Naive B cell (primary cell): ENCODE measurements at places on chromosomes 11 and 22. TPM values are rescaled to one million over a fixed set of nuclear protein-coding genes. Genes with fewer than 3 reads are reported as not detected.
A peak's percentile ranks its signal among the peaks of the same experiment; 100 is the strongest.

DNA sequence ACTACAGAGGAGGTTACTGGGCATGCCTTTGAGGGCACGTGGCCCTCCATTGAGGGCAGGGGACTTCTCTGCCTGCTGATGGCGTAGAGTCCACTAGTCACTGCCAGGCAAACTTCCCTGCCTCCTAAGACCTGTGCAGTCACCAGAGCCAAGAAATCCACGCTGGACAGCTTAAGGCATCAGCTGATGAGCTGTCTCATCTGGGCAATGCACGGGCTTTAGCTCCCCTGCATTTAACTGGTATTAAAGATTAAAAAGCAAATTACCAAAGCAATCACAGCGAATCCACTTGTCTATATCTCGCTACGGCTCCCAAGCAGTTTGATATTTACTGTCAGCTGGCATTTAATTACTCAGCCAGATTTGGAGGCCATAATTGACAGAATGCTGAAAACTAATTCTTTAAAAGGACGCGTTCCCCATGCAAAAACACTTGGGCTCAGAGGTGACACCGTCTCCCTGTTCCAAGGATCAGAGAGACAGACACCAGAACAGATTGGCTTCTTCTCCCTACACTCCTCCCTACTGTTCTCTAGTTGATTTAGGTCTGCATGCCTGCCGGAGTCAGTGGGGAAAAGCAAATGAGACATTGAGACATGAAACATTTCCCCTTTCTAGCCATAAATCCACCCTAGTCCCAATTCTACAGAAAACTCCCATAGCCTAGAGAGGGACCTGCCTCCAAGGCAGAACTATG, 68.5 kb downstream of the SPATA19 start:
- no peak overlapping the region for H3K4me3 ChIP-seq
- peaks cover 4% of the 10 kb centered on the region for H3K27me3 ChIP-seq
- H3K4me1 ChIP-seq: no peaks in the 10 kb centered on the region
- no peak overlapping the region for H3K27ac ChIP-seq
- no peak for DNase-seq
- H3K36me3 ChIP-seq: no peaks in the 10 kb centered on the region

- peaks cover 4% of the 10 kb centered on the region for H3K4me1 ChIP-seq
- peaks cover 2% of the 10 kb centered on the region for H3K36me3 ChIP-seq
- H3K27me3 ChIP-seq: peaks cover 42% of the 10 kb centered on the region
- DNase-seq: no peak
- H3K4me3 ChIP-seq: no peak overlapping the region
- H3K27ac ChIP-seq: no peak overlapping the region
These were observed 108.4 kb downstream of the CACNA1I start for GRCh38 chr22:39678862-39679490.

DNA sequence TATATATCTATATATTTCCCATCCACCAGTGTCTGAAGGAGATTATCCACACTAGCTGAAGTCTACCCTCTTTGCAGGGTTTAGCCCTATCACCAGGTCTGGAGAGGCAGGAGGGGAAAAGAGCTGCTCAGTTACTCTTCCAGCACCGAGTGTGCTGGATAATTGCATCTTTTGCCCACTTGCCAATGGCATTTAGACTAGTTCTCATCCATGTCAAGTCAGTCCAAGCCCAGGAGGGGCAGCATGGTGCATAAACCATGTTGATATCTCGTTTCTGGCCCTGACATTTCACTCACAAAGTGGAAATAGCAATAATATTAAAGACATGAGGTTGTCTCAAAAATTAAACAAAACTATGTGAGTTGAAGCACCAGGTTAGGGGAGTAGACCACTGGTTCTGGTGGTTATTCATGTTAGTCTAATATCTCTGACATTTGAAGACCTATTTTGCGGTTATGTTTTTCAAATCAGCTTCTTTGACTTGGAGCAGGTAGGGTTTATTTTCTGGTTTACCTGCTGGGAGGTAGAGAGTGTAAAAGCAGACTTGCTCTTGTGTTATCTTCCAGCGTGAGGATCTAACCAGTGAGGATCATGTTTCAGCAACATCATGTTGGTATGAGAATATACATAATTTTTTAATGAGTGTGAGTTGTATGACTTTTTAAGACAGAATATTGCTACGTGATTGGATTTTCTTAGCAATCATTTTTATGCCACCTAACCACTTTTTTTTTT, 273.2 kb upstream of the KIRREL3 start:
- no peaks in the 10 kb centered on the region for H3K36me3 ChIP-seq
- DNase-seq: no peak
- no peaks in the 10 kb centered on the region for H3K4me1 ChIP-seq
- no peak overlapping the region for H3K4me3 ChIP-seq

- no peaks in the 10 kb centered on the region for H3K36me3 ChIP-seq
- no peak overlapping the region for H3K4me3 ChIP-seq
- no peaks in the 10 kb centered on the region for H3K27me3 ChIP-seq
- H3K27ac ChIP-seq: no peak overlapping the region
- no peak for DNase-seq
These were observed 224.3 kb upstream of the C11orf87 start for GRCh38 chr11:109197656-109198055.

- peak overlapping the region; percentile 53 for H3K27ac ChIP-seq
- H3K27me3 ChIP-seq: peaks cover 19% of the 10 kb centered on the region
- H3K36me3 ChIP-seq: no peaks in the 10 kb centered on the region
- H3K4me1 ChIP-seq: no peaks in the 10 kb centered on the region
- no peak overlapping the region for H3K4me3 ChIP-seq
- DNase-seq: no peak
These were observed 186.5 kb upstream of the NAV2 start for GRCh38 chr11:19526119-19526518.

- no peak overlapping the region for H3K27ac ChIP-seq
- H3K36me3 ChIP-seq: no peaks in the 10 kb centered on the region
- H3K4me1 ChIP-seq: peaks cover 3% of the 10 kb centered on the region
- H3K4me3 ChIP-seq: no peak overlapping the region
- peaks cover 32% of the 10 kb centered on the region for H3K27me3 ChIP-seq
- DNase-seq: no peak
These were observed 5.0 kb downstream of the NFAM1 start for GRCh38 chr22:42427167-42427566.

- H3K27me3 ChIP-seq: no peaks in the 10 kb centered on the region
- DNase-seq: no peak
- peaks cover 57% of the 10 kb centered on the region for H3K4me1 ChIP-seq
These were observed 106.1 kb downstream of the GGTLC2 start for GRCh38 chr22:22750335-22751042.

DNA sequence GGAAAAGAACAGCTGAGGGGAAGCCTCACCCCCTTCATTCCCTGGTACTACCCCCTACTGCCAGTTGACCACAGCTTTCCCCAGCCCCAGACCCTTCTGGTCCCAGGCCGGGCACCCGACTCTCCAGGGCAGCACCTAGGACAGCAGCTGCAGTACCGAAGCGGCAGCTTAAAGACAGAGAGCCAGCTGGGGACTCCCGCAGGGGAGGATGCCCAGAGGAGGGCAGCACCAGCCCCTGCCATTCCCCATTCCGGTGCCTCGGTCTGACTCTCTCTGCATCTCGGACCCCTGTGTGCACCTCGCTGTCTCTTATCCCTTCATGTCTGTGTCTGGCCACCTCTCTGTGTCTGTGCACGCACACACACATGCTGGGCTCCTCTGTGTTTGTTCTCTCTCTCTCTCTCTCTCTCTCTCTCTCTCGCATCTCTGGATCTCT, 9.4 kb downstream of the IGSF9B start:
- peaks cover 66% of the 10 kb centered on the region for H3K27me3 ChIP-seq
- no peaks in the 10 kb centered on the region for H3K36me3 ChIP-seq
- no peak overlapping the region for H3K4me3 ChIP-seq
- no peaks in the 10 kb centered on the region for H3K4me1 ChIP-seq
- no peak for DNase-seq
- no peak overlapping the region for H3K27ac ChIP-seq

DNA sequence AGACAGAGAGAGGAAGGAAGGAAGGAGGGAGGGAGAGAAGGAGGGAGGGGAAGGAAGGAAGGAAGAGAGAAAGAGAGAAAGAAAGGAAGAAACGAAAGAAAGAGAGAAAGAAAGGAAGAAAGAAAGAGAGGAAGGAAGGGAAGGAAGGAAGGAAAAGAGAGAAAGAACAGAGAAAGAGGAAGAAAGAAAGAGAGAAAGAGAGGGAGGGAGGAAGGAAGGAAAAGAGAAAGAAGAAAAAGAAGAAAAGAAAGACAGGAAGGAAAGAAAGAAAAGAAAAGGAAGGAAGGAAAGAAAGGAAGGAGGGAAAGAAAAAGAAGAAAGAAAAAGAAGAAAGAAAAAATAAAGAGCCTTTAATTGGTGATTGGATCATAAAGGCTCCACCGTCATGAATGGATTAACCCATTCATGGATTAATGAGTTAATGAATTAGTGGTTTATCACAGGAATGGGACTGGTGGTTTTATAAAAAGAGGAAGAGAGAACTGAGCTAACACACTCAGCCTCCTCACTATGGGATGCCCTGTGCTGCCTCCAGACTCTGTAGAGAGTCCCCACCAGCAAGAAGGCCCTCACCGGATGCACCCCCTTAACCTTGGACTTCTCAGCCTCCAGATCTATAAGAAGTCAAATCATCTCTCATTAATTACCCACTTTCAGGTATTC, 9.0 kb upstream of the PLAAT2 start:
- peaks cover 46% of the 10 kb centered on the region for H3K4me1 ChIP-seq
- no peaks in the 10 kb centered on the region for H3K27me3 ChIP-seq
- DNase-seq: peak; percentile 34

DNA sequence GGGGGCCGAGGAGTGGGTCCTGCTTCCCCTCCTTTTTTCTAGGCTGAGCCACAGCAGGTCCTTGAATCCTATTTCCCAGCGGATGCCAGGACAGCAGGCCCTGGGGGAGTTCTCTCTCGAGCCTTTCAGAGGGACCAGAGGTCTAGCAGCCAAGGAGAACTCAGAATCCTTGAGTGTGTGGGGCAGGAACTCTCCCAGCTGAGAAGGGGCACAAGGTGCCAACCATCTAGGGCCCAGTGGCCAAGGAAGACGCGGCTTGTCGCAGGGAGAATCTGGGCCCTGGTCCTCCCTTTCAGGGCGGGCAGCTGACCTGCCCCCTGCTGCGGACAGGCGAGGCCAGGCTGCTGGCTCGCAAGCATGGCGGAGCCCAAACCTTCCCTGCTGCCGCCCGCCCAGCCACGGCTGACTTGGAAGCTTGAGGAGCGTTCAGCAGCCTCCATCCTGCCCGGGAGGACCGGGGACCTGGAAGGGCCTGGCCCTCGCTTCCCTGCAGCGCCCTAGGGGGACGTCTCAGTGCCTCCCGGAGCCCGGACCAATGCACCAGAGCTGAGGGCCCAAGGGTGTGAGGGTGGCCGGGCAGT, 972 bp upstream of the TSSC4 start:
- peak overlapping the region; percentile 92 for H3K4me3 ChIP-seq
- no peak for DNase-seq
- peaks cover 28% of the 10 kb centered on the region for H3K4me1 ChIP-seq
- peak overlapping the region; percentile 98 for H3K27ac ChIP-seq

DNA sequence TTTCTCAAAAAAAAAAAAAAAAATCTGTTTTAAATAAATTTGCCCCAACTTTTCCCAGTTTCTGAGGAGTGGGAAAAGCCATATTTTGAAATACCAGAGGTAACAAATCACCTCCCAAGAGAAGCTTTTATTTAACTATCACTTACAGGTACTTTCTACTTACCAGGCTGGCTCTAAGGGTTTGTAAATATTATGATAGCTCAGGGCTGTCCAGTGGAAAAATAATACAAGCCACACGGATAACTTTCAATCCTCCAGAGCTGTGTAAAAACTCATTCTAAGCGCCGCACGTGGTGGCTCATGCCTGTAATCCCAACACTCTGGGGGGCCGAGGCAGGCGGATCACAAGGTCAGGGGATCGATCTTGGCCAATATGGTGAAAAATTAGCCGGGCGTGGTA, 5.6 kb upstream of the SEC14L4 start:
- H3K4me1 ChIP-seq: no peaks in the 10 kb centered on the region
- no peak for DNase-seq
- no peaks in the 10 kb centered on the region for H3K36me3 ChIP-seq

GRCh38 chr11:29879560-29879959, 137.3 kb downstream of the KCNA4 start:
- no peak overlapping the region for H3K27ac ChIP-seq
- H3K27me3 ChIP-seq: no peaks in the 10 kb centered on the region
- no peaks in the 10 kb centered on the region for H3K36me3 ChIP-seq
- H3K4me1 ChIP-seq: no peaks in the 10 kb centered on the region

DNA sequence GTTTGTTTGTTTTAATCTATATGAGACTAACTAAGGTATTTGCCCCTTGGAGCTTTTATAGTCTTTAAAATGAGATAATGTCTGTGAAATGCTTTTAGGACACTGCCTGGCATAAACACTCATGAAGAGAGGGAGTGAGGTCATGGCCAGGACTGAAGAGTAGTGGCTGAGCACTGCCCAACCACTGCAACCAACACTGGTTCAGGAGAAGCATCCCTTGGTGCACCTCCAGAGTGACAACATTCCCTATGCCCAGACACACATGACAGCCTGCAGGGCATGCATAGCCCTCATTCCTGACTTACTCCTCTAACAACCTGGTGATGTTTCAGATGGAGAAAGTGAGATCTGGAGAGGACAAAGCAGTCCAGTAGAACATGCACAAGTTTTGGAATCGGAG, 36.1 kb downstream of the ME3 start:
- DNase-seq: no peak
- H3K27me3 ChIP-seq: no peaks in the 10 kb centered on the region
- H3K36me3 ChIP-seq: no peaks in the 10 kb centered on the region
- H3K4me3 ChIP-seq: no peak overlapping the region
- no peaks in the 10 kb centered on the region for H3K4me1 ChIP-seq

DNA sequence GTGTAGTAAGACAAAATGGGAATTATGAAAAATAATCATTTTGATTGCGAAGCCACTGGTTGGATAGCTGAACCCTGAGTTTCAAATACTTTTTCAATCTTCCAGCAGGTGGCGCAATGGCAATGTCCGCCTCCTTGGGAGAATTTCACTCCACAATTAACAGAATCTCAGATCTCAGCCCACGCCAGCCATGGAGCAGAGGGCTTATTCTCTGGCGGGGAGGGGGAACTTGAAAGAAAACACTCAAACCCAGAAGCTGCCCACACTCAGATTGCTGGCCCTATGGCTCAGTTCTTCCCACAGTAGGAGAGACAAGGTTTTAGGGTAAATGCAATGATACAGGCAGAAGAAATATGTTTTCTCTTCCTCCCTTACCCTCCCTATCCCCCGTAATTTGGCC, 38.7 kb upstream of the RCN1 start:
- peak; percentile 24 for DNase-seq
- H3K4me1 ChIP-seq: no peaks in the 10 kb centered on the region
- H3K36me3 ChIP-seq: no peaks in the 10 kb centered on the region

GRCh38 chr22:36191106-36191836, 10.3 kb downstream of the APOL4 start:
- no peaks in the 10 kb centered on the region for H3K4me1 ChIP-seq
- no peak for DNase-seq
- peaks cover 39% of the 10 kb centered on the region for H3K27me3 ChIP-seq
- peaks cover 4% of the 10 kb centered on the region for H3K36me3 ChIP-seq
- no peak overlapping the region for H3K27ac ChIP-seq
- H3K4me3 ChIP-seq: no peak overlapping the region

GRCh38 chr22:44682556-44683168, 19.3 kb upstream of the PRR5 start:
- H3K4me3 ChIP-seq: no peak overlapping the region
- no peak overlapping the region for H3K27ac ChIP-seq
- H3K36me3 ChIP-seq: no peaks in the 10 kb centered on the region
- no peak for DNase-seq
- peaks cover 9% of the 10 kb centered on the region for H3K27me3 ChIP-seq
- H3K4me1 ChIP-seq: peaks cover 19% of the 10 kb centered on the region

GRCh38 chr11:125578783-125579182, 9.5 kb downstream of the EI24 start:
- H3K4me3 ChIP-seq: no peak overlapping the region
- H3K4me1 ChIP-seq: no peaks in the 10 kb centered on the region
- no peak overlapping the region for H3K27ac ChIP-seq
- H3K27me3 ChIP-seq: no peaks in the 10 kb centered on the region

The CWF19L2 gene
- polyA plus RNA-seq: 9.0 TPM

The OR52A1 gene
- not detected for polyA plus RNA-seq

The KCNQ1 gene
- 9.3 TPM for polyA plus RNA-seq

The RFPL3 gene
- polyA plus RNA-seq: not detected

The BCO2 gene
- not detected for polyA plus RNA-seq
